ENCODE measurements at places on chromosomes 4 and X. TPM values are rescaled to one million over a fixed set of nuclear protein-coding genes. Genes with fewer than 3 reads are reported as not detected.

DNA sequence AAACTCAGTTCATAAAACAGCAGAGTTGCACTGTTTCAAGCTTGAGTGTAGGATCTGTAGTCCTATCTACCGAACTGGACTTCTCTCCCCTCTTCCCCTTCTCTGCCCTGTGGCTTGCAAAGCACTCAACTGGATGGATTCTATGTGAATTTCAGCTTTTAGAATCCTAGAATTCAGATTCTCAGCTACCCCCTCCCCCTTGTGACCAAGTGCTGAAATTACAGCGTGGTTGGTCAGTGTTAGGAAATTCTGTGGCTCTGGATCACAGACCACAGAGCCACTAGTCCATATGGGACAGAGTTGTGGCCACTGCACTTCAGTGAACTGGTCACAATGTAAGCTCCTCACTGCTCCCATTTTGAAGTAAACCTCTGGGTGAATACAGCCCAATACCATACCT, 64.6 kb upstream of the TRPC5 start:
- peak; percentile 3 for DNase-seq

LPAR4 gene
- 7.1 TPM for total RNA-seq

SYNPO2 gene
- 0.20 TPM for total RNA-seq

CENPE gene
- total RNA-seq = 81.0 TPM

DNA sequence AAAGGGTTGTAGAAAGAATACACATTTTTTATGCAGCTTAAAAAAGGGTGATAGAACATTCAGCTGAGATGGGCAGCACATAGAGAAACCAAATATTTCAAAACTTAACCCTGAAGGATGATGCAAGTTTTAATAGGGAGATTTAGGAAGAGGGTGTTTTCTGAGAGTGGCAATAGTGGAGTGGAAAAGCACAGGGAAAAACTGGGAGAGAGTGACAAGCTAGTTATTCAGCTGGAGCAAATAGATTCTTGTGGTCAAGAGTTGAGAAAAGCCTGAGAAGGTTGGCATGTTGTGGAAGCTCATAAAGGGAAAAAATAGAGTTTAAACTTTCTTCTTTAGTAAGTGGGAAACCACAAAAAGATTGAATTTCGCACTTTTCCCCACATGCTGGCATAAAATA, 359.6 kb upstream of the PITX2 start:
- no peak for DNase-seq

- no peak for DNase-seq
Observed at GRCh38 chrX:57667010-57667409, 13.1 kb downstream of the NLRP2B start.

- DNase-seq = no peak
Observed at GRCh38 chrX:29903360-29903759, 312.0 kb upstream of the MAGEB2 start.

IRS4 gene
- not detected for total RNA-seq

KLHL4 gene
- total RNA-seq = 0.34 TPM

- peak; percentile 17 for DNase-seq
Observed at GRCh38 chr4:16717266-16717970, 181.0 kb downstream of the LDB2 start.

MMRN1 gene
- total RNA-seq = 0.11 TPM

- DNase-seq = no peak
Observed at GRCh38 chr4:182188622-182189021, 54.6 kb upstream of the TENM3 start.

DNA sequence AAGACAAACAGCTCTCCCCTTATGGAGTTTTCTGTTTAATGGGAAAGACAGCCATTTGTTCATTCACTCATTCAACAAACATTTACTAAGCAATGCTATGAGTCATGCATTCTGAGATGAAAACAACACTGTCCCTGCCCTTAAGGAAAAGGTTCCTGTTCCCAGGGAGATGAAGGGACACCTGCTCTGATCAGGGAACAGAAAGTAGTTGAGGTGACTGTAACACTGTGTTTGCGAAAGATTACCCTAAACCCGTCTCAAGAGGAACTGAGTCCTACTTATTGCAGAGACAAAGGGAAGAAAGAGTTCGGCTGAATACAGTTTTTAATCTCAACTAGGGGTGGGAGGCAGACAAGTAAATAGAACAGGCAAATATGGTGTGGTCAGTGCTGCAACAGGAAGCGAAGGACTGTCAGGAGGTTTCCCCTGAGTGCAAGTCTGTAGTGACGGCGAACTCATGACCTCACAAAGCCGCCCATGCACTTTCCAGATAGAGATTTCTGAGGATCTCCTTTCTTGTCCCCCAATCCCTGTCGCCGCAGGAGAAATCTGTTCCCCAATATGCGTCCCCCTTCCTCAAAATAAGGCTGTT, 712 bp downstream of the STX18 start:
- DNase-seq = no peak

UGT2B10 gene
- not detected for total RNA-seq

DNA sequence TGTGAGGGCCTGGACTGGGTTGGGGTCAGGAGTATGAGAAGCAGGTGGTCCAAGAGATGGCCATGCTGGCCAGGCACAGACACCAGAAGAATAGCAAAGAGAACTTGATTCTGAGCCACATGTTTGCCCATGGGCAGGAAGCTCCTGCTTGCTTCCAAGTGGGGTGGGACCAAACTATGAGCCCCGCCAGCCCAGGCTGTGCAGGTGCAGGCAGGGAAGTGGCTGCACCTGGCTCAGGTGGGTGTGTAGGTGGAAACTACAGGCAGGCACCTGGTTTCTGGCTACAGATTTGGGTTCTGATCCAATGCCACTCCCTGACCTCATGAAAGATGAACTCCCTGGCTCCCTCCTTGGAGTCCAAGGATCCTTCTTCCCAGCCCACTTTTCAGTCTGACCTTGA, 207.9 kb upstream of the KLF3 start:
- no peak for DNase-seq
